ENCODE measurements at places on chromosomes 2 and 18.
A peak's percentile ranks its signal among the peaks of the same experiment; 100 is the strongest.

- no peaks in the 10 kb centered on the region for H3K27me3 ChIP-seq
- no peaks in the 10 kb centered on the region for H3K4me1 ChIP-seq
- no peak overlapping the region for H3K4me3 ChIP-seq
- no peaks in the 10 kb centered on the region for H3K36me3 ChIP-seq
Measured at GRCh38 chr18:1213126-1213525, 308.5 kb downstream of the ADCYAP1 start.

GRCh38 chr2:226184940-226185615, 614.5 kb downstream of the IRS1 start:
- H3K4me1 ChIP-seq, result peaks cover 12% of the 10 kb centered on the region
- no peaks in the 10 kb centered on the region for H3K36me3 ChIP-seq
- DNase-seq, result no peak
- peak overlapping the region; percentile 56 for H3K27ac ChIP-seq

DNA sequence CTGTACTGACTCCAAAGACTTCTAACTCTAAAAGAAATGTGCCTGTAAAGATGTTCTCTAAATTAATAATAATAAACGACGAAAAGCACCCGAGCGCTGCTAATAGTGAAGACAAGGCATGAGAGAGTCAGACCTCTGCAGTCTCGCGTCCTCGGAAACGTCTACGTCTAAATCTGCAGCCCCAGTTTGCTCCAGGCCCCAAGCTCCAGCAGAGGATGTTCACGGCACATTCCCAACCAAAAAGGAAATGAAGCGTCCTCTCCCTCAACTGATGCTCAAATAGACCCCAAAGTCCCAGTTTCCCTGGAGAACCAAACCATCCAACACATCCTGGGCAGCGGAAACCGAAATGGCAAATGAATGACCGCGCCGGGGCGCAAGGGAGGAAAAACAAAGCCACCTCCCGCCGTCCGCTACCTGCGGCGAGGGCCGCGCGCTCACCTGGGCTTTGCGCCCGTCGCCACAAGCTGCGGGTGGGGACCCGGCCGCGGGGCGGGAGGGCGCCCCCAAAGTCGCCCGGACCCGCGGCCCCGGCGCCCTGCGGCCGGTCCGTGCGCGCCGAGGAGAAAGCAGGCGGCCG, 47.1 kb upstream of the CCDC150 start:
- no peak for DNase-seq
- H3K4me1 ChIP-seq, result no peaks in the 10 kb centered on the region
- peaks cover 18% of the 10 kb centered on the region for H3K27me3 ChIP-seq

DNA sequence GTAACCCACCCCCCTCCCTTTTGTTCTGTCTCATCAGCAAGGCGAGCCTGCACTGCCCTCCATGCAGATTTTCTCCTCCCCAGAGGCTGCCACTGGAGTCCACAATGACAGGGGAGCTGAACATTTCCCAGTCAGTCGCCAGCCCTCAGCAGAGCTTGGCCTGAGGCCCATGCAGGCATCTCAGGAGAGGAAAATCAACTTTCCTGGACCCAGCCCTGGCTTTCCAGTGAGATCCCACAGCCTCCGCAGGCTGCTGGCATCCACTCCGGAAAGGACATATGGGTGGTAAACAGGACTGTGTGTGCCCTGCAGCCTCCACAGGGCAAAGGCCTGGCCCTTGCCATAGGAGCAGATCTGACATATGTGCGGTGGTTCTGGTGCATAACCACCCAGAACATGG, 253.8 kb downstream of the TNS1 start:
- H3K4me3 ChIP-seq, result no peak overlapping the region
- H3K27me3 ChIP-seq, result no peaks in the 10 kb centered on the region
- H3K36me3 ChIP-seq, result no peaks in the 10 kb centered on the region
- no peak for DNase-seq
- no peaks in the 10 kb centered on the region for H3K4me1 ChIP-seq

DNA sequence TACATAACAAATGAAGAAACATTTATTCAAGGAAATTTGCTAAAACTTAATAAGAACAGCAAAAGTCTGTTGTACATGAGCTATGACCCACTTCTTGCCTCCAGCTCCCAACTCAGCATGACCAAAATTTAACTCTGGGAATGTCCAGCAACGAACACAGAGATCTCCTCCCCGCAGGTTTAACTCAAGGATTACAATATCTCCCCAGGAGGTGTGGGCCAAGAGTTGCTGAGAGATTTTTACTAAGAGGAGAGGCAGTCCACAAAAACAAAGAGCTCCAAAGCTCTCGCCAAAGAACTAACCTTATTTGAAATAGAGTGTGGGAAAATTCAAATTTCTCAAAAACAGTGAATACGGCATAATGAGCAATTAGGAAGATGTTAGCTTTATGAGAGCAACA, 318.5 kb downstream of the GRB14 start:
- H3K27ac ChIP-seq, result no peak overlapping the region
- H3K27me3 ChIP-seq, result no peaks in the 10 kb centered on the region

- no peak for DNase-seq
- no peaks in the 10 kb centered on the region for H3K4me1 ChIP-seq
- H3K27me3 ChIP-seq, result no peaks in the 10 kb centered on the region
- no peak overlapping the region for H3K4me3 ChIP-seq
Measured at GRCh38 chr2:7634409-7634808, 717.2 kb downstream of the RNF144A start.

GRCh38 chr18:60122339-60122738, 222.5 kb downstream of the PMAIP1 start:
- no peaks in the 10 kb centered on the region for H3K36me3 ChIP-seq
- no peaks in the 10 kb centered on the region for H3K4me1 ChIP-seq
- DNase-seq, result no peak
- no peak overlapping the region for H3K27ac ChIP-seq
- H3K4me3 ChIP-seq, result no peak overlapping the region

DNA sequence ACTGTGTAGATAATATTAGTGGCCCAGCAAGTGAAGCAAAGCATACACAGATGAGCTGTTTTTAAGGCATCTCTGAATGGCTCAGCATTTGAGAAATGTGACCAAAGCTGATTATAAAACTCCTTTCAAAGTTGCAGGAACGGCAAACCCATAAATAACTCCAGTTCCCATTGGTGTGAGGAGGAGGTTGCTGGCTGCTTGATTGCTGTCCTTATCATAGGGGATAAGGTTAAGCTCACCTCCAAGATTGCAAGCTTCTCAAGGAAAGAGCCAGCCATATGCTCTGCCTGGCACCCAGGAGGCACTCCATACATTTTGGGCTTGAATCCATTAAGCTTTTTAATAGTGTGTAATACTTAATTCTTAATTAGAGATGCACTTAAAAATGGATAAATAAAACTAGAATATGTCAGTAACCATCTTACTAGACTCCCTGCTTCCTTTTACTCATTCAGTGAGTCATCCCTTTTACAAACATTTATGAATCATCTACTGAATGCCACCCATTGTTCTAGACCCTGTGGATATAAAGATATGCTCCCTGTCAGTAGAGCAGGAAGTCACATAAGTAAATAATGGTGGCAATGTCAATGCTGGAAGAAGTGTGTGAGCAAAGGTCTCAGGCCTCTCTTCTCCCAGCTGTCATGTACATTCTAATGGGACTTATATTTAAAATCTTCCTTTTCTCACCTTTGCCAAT, 99.3 kb downstream of the SPATS2L start:
- peaks cover 10% of the 10 kb centered on the region for H3K4me1 ChIP-seq
- DNase-seq, result no peak
- H3K4me3 ChIP-seq, result no peak overlapping the region
- H3K27me3 ChIP-seq, result no peaks in the 10 kb centered on the region
- H3K36me3 ChIP-seq, result no peaks in the 10 kb centered on the region
- H3K27ac ChIP-seq, result no peak overlapping the region

Measured in gastrocnemius medialis (tissue), 4 donors.